ENCODE measurements at places on chromosomes 4 and X.

- no peak for DNase-seq
Measured at GRCh38 chr4:98648602-98649001, 9.8 kb downstream of the TSPAN5 start.

- no peak for DNase-seq
Measured at GRCh38 chr4:10684631-10685030, at the start of gene CLNK. Gene CLNK (minus strand): TSS chr4:10684768. CDS start chr4:10667869, 16,899 bp downstream.

GRCh38 chrX:154477891-154478477, 1.1 kb downstream of the LAGE3 start:
- no peak for DNase-seq

GRCh38 chr4:109816082-109816442, 500 bp downstream of the GAR1 start:
- DNase-seq: no peak

GRCh38 chr4:183408796-183409195, 35.6 kb upstream of the CDKN2AIP start:
- DNase-seq: no peak

DNA sequence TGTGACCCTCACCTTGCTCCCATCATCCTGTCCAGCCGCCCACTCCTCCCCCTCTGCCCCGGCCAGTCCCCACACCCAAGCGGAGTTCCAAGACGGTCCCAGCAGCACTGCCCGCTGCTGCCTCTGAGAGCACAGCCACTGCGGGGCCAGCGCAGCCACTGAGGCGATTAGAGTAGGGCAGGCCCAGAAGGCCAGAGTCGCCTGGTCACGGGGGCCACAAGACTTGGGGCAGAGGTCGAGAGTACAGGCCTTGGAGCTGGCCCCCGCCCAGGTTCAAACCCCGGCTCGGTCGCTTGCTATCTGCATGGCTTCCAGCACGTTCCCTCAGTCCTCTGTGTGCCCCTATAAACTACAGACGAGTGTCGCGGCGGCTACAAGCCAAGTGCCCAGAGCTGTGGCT, 53.2 kb upstream of the ADRA2C start:
- DNase-seq: no peak

GRCh38 chr4:152607178-152607577, 71.3 kb upstream of the FBXW7 start:
- DNase-seq: no peak

DNA sequence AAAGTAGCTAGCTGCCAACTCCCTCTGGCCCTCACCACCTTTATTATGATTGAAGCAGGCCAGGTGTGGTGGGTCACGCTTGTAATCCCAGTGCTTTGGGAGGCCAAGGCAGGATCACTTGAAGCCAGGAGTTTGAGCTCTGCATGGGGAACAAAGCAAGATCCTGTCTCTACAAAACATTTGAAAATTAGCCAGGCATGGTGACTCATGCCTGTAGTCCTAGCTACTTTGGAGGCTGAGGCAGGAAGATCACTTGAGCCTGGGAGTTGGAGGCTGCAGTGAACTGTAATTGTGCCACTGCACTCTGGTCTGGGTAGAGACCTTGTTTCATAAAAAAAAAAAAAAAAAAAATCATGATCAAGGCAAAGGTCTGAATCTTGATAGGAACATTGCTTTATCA, 467.0 kb upstream of the DIPK2B start:
- DNase-seq: no peak

- DNase-seq: no peak
Measured at GRCh38 chr4:120452001-120452400, 385.4 kb upstream of the MAD2L1 start.

GRCh38 chr4:113355550-113356371, 306.3 kb downstream of the ANK2 start:
- peak; percentile 31 for DNase-seq

GRCh38 chr4:8860096-8860891, 11.3 kb downstream of the HMX1 start:
- DNase-seq: no peak

DNA sequence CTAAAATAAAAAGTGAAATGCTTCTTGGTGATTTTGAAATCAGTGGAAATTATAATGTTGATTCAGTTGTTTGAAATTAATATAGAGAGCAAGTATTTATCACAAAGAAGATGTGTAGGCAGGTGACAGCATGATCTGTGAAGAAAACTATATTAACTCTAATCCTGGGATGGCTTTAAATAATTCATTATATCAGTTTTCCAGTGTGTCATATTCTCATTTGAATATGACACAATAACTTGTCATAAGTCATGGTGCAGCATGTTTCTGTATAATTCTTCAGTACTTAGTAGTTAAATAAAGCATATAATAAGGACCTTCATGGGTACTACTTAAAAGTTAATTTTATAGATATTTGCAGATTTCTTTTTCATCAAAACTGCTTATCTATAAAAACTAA, 573.6 kb downstream of the INPP4B start:
- no peak for DNase-seq

DNA sequence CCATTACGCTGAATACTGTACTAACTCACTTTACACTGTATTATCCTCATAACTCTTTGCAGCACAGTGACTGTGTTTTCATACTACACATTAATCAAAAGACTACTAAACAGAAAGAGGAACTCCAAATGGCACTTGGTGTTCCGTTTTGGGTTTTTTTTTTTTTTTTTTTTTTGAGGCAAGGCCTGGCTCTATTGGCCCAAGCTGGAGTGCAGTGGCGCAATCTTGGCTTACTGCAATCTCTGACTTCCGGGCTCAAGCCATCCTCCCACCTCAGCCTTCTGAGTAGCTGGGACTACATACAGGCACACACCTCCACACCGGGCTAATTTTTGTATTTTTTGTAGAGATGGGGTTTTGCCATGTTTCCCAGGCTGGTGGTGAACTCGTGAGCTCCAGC, 10.7 kb downstream of the KLHL8 start:
- DNase-seq: no peak

DNA sequence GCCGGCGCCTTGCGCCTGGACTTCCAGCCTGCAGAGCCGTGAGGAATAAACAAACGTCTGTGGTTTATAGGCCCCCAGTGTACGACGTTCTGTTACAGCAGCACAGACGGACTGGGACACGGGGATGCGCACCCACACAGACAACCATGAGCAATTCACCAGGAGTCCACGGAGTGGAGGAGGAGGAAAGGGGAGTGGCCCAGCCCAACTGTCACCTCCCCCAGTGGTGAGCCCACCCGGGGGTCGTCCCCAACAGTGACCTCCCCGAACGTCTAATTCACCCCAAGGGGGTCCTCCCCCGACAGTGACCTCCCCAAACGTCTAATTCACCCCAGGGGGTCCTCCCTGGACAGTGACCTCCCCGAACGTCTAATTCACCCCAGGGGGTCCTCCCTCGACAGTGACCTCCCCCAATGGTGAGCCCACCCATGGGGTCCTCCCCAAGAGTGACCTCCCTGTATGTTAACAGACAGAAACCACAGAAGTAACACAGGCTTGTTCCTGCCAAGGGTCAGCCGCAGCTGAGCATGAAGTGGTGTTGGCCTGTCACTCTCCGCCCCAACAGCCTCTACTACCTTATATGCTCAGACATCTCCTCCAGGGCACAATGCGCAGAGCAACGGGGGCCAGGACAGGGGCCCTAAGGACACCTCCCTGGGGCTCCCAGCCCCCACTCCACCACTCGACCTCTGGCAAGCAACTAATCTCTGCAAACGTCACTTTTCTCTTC, 6.2 kb downstream of the GAK start:
- DNase-seq: no peak

GRCh38 chrX:55758033-55758432, 40.5 kb downstream of the RRAGB start:
- no peak for DNase-seq

DNA sequence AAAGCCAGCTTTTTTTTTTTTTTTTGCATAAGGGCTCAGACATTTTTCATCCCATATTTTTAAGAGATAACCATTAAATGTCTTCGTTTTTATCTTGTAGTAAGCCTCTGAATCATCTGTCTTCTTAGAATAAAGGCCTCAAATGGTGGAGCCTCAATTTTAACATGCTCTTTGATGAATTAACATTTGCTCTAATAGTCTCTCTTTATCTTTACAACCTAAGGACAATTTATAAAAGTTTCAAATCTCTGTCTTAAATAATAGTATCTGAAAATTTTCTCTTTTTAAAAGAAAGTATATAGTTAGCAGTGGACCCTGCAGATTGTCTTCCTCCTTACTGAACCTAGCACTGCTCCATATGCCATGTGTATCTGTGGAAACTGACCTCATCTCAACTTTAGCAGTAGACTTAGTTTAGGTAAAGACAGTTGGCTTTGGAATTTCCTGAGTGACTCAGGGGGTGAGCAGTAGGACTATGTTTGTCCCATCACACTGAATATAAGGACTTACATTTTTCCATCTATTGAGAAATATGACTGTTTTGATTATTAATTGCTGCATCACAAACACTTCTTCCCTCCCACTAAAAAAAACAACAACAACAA, 1658.0 kb downstream of the STIM2 start:
- DNase-seq: no peak

DNA sequence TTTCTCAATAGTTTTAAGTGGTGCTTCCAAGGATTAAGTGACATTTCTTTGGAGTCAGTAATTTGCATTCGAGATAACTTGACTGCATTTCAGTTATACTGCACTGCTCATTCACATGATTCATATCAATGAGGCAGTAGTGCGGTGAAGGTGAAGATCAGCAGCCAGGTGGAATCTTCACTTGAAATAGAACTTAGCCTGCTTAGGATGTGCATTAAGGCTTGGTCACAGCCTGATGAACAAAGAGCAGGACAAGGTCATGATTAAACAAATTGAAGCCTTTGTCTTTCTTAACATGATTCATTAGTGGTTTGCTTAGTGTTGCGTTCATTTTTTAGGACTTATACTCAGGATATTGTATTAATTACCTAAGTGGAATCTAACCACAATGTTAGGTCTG, 212.1 kb upstream of the GALNTL6 start:
- DNase-seq: no peak

DNA sequence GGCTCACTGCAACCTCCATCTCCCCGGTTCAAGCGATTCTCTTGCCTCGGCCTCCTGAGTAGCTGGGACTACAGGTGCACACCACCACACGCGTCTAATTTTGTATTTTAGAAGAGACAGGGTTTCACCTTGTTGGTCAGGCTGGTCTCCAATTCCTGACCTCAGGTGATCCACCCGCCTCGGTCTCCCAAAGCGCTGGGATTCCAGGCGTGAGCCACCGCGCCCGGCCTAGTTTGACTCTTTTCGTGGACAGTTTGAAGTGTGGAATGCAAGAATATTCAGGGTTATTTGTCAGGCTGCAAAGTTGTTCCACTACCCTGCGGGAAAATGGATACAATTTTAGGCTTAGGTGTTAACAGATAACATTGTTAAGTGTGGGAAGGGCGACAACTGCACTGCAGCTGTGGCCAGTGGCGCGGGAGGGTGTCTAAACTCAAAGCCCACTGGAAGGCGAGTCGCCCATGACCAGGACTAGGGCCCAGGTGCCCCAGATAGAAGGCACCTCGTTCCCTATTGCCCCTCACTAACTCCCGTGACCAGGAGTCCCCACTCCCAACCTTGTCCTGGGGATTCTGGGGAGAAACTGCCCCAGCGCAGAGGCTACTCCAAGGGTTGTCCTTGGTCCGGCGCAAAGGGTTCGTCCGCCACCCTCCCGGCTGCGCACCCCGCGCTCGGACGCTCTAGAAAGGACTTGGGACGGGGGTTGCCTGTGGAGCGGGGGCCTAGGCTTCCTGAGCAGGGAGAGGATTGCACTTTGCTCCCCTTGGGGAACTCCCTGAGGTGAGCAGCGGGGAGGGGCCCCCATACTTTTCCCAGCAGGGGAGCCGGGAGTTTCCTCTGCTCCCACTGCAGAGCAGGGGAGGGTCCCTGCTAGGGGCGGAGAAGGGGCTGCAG, 1.1 kb upstream of the CD99 start:
- no peak for DNase-seq

DNA sequence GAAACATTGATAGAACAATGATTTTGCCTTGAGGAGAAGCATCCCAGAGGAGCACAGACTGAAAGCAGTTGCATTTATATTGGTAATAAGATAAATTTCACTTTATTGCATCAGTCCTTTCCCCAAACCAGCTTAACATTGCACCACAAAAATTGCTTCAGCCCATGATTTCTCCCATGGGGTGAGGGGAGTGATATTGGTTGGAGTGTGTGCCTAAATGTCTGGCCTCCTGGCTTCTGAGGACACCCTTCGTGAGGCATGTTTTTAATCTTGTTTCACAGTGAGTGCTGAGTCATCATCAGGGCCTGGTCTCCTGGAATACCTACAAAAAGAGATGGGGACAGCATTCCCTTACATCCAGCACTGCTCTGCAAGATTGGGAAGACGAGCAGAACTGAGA, 487.9 kb downstream of the C4orf33 start:
- no peak for DNase-seq

DNA sequence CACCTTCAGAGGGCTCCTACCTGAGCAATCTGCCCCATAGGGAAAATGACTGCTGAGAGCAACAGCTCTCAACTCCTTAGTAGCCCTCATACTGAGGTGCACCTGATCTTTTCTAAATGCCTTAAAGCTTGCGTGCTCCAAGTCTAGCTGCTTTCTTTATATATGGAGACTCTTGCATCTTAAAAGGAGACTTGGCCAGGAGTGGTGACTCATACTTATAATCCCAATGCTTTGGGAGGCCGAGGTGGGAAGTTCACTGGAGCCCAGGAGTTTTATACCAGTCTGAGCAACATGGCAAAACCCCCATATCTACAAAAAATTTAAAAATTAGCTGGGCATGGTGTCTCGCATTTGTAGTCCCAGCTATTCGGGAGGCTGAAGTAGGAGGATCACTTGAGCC, 78.1 kb upstream of the TRIM2 start:
- DNase-seq: no peak

- DNase-seq: no peak
Measured at GRCh38 chr4:96974295-96974694, 1134.4 kb downstream of the PDHA2 start.

GRCh38 chr4:39741401-39741800, 43.5 kb downstream of the UBE2K start:
- no peak for DNase-seq

- no peak for DNase-seq
Measured at GRCh38 chr4:53193111-53193510, 172.8 kb downstream of the SCFD2 start.

DNA sequence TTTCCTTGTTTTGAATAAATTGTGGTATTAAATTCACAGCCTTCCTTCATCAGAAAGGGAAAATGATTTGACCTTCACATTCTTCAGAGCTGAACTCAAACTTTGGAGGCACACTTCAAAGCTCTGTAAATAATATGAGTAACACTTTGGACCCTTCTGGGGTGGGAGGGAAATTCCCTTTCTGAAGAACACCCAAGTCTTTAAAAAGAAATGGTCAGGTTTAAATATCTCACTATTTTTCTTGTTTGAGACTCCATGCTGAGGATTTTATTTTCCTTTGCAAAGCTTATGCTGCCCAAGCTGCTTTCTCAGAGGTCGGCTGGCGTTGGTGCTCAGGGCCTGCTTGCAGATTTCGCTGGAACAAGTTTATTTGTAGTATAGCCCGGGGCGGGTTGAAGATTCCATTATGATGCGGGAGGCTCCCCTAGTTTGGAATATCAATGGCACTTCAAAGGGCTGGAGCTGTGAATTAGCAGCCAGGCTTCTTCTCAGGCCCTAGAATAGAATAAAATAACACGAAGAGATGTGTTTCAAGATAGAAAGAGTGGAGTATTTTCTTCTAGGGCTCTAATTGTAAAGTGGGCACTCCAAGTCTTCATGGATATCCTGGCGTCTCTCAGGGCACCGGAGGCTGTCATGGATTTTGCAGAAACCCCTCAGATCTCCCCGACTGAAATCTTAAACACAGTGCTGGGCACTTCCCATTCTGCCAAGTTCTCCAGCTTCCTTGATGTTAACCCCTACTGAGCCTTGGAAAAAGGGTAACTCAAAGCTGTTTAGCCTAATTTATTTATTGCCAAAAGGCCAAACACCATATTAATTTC, 315.6 kb downstream of the GPAT3 start:
- peak; percentile 91 for DNase-seq
